Cortex of kidney (tissue), 1 donor: ENCODE measurements at places on chromosomes 4 and X.

- no peak for DNase-seq
Measured at GRCh38 chrX:29466456-29466855, 748.9 kb upstream of the MAGEB2 start.

DNA sequence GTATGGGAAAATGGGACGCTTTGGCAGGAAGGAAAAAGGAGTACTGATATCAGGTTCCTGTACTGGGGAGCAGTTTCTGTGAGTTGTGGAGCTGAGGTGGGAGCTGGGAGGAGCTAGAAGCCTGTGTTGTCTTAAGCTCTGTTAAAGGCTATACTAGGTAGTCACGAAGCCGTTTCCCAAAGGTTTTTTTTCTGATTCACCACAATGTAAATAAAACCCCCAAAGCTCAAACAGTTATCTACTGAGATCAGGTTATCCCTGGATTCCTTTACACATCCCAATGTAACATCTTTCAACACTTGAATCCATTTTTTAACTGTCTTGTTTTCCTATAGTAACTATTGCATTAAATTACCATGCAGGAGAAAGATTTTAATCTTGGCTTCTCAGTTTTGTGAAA lies 297.4 kb upstream of the SFRP2 start:
- DNase-seq: no peak

GRCh38 chr4:168707205-168707604 lies 210.4 kb downstream of the PALLD start:
- DNase-seq: no peak

- DNase-seq: no peak
Measured at GRCh38 chr4:54852054-54852453, 194.3 kb downstream of the KIT start.

DNA sequence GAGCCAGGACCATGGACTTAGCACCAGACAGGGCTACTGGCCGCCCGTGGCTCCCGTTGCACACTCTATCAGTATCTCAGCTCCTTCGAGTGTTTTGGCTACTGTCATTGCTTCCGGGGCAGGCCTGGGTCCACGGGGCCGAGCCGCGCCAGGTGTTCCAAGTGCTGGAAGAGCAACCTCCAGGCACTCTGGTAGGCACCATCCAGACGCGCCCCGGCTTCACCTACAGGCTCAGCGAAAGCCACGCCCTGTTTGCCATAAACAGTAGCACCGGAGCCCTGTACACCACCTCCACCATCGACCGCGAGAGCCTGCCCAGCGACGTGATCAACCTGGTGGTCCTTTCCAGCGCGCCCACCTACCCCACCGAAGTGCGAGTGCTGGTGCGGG lies 1.6 kb downstream of the FAT4 start:
- no peak for DNase-seq

DNA sequence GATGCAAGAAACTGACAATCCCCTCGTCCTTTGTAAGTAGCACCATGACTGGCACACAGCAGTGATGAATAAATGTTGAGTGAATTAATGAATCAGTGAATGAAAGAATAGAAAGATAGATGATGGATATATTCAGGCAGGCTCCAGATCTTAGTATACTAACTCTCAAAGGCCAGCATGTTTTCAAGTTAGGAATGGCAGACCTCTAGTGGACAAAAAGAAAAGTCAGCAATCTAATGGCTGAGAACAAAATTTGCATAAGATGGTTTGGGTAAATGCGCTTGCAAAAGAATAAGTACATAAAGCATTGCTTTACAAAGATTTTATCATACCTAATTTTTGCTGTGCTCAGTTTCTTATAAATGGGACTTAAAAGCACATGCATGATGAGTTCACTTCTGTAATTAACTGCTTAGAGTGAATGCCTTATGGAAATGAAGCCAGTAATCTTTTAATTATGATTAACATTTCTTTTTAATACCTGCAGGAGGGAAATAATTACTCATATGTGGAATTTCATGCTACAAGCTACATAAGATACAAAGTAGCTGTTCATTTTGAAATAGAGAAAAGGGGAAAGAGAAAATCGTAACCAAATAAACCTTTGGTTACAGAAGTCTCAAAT lies 126.9 kb upstream of the GPRIN3 start:
- no peak for DNase-seq

- no peak for DNase-seq
Measured at GRCh38 chrX:20056704-20057103, 60.0 kb downstream of the MAP7D2 start.

DNA sequence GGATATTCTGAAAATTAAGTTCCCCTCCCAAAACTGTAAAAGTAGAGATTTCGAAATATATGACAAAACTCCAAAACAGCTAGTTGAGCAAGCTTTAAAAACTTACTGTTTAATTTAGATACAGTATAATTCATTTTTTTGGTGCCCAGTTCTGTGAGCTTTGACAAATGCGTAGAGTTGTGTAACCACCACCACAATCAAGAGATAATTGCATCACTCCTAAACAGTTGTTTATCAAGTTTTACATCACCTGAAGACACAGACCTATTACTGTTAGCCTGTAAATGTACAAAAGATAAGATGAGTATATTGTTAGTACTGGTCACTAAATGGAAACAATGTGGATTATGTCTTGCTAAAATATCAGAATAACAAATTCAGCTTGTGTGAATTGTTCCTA lies 62.3 kb downstream of the ALG13 start:
- no peak for DNase-seq

DNA sequence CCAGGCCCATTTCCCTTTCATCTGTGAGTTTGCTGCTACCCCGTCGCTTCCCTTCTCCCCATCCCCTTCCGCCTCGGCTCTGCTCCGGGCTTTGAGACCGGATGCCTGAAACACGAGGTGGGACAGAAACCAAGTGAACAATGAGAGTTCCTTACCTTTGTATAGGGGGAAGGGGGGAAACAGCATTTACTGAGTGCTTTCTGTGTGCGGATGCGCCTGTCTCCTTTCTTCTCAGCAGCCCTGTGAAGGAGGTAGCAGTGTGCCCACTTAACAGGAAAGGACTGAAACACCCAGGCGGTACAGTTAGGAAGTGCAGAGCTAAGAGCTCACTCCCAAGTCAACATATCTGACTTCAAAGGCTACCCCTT lies 43.2 kb upstream of the TMSB15B start:
- DNase-seq: no peak

- DNase-seq: no peak
Measured at GRCh38 chr4:98446499-98447375, 185.6 kb downstream of the RAP1GDS1 start.

- DNase-seq: no peak
Measured at GRCh38 chr4:189036906-189037305, 897.7 kb downstream of the TRIML1 start.

GRCh38 chr4:100494166-100494565 lies 23.7 kb downstream of the EMCN start:
- no peak for DNase-seq

- DNase-seq: no peak
Measured at GRCh38 chr4:38615847-38616246, 48.2 kb upstream of the KLF3 start.

- no peak for DNase-seq
Measured at GRCh38 chr4:183940864-183941263, 35.8 kb downstream of the STOX2 start.

GRCh38 chrX:52261125-52261462 lies 76.4 kb downstream of the MAGED4 start:
- no peak for DNase-seq

GRCh38 chr4:43716721-43717395 lies 731.8 kb downstream of the KCTD8 start:
- DNase-seq: no peak

- no peak for DNase-seq
Measured at GRCh38 chr4:155543126-155543765, 123.4 kb upstream of the GUCY1A1 start.

GRCh38 chrX:21932292-21933002 lies 8.1 kb upstream of the SMS start:
- no peak for DNase-seq

DNA sequence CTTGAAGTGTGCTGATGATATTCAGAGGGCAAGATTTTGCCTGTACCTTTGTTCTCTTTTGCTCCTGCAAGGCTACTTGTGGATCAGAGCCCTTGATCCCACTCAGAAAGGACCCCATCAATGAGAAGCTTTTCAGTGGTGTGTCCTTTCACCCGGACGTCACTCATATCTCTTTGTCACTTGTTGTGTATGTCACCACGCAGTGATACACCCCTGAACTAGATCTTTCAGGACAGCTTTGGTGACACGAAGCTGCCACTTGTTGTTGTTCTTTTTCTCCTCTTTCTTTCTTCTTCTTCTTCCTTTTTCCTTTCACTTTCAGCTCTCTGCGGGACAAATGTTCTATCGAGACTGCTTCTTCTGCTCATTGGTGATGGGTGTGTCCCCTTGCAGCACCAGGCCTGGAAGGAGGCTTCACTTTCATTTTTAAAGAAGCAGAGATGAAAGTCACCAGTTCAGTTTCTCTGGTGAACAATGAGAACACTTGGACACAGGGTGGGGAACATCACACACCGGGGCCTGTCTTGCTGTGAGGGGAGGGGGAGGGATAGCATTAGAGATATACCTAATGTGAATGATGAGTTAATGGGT lies 83.6 kb downstream of the NBDY start:
- no peak for DNase-seq

DNA sequence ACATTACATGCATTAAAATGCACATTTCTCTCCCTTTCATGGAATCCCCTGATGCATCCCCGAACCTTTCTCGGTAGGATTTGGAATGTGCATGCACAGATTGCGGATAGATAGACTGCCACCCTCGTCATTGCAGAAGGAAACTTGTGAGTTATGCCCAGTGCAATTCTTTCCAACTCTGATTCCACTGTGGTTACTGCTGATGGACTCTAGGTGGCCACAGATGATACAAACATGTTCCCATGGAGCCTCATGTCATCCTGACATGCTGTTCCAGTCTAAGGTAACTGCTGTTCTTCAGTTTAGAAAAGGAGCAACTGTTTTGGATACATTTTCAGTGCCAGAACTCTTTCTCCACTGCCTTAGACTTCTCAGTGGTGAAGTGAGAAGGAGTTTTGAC lies 9.1 kb upstream of the VCX3B start:
- DNase-seq: no peak

GRCh38 chr4:103019308-103020124 lies at the start of gene SLC9B1:
Gene SLC9B1 (minus strand): TSS chr4:103019705. CDS start chr4:102991711, 27,994 bp downstream.
- DNase-seq: peak; percentile 58

DNA sequence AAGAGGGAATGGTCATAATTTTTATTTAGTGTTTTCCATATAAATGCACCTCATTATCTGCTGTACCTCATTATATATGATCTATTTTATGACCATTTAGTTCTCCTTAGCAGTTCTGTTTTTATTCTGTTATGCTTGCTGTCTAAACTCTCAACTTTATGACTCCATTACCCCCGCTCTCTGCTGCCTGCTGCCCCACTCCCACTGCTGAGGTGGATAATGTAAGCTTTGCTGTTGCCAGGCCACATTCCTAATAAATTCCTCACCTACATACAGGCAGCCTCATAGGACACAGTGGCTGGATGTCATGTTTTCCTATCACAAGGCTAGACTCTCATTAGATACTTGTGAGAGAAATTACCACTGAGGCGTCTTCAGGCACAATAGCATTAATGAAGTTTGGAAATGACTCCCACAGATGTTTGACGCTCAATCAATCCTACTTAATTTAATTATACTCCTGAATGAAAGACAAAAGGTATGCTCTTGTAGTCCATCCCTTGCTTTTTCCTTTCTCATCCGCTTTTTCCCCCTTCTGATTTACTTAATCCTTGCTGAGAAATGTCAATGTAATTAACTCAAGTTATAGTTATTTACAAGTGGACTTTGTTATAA lies 497.5 kb upstream of the IGFBP7 start:
- no peak for DNase-seq

GRCh38 chr4:131309628-131310027 lies 1839.5 kb upstream of the PCDH10 start:
- no peak for DNase-seq

DNA sequence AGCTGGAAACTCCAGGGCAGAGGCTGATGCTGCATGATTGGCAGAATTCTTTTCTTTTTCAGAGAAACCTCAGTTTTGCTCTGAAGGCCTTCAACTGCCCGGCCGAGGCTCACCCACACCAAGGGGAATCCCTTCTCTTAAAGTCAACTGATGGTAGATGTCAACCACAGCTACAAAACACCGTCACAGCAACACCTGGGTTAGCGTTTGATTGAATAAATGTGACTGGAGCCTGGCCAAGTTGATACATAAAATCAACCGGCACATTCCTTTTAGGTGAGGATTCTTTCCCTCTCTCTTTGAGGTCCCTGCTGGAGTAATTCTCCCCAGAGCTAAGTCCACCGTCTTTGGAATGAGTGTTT lies 15.2 kb upstream of the KIAA0232 start:
- no peak for DNase-seq

GRCh38 chrX:73262991-73263390 lies 48.3 kb upstream of the NAP1L2 start:
- no peak for DNase-seq

GRCh38 chr4:108029731-108030130 lies 40.0 kb downstream of the HADH start:
- DNase-seq: no peak

DNA sequence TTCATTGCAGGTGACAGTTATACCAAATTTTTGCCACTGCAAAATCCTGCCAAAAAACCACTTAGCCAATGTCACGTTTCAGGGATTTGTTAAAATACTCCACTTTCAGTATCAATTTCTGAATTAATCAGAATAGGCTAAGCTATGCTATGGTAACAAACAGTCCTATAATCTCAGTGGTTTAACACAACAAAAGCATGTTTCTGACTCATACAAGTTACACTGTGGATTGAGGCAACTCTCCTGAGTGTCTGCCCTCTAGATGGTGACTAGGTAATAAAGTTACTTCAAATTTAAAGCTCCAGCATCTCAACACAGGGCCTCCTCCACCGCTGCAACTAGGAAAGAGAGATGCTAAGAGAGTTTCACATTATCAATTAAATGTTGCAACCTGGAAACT lies 23.0 kb upstream of the RADX start:
- no peak for DNase-seq

GRCh38 chrX:71627588-71628404 lies 9.5 kb upstream of the CXCR3 start:
- no peak for DNase-seq

DNA sequence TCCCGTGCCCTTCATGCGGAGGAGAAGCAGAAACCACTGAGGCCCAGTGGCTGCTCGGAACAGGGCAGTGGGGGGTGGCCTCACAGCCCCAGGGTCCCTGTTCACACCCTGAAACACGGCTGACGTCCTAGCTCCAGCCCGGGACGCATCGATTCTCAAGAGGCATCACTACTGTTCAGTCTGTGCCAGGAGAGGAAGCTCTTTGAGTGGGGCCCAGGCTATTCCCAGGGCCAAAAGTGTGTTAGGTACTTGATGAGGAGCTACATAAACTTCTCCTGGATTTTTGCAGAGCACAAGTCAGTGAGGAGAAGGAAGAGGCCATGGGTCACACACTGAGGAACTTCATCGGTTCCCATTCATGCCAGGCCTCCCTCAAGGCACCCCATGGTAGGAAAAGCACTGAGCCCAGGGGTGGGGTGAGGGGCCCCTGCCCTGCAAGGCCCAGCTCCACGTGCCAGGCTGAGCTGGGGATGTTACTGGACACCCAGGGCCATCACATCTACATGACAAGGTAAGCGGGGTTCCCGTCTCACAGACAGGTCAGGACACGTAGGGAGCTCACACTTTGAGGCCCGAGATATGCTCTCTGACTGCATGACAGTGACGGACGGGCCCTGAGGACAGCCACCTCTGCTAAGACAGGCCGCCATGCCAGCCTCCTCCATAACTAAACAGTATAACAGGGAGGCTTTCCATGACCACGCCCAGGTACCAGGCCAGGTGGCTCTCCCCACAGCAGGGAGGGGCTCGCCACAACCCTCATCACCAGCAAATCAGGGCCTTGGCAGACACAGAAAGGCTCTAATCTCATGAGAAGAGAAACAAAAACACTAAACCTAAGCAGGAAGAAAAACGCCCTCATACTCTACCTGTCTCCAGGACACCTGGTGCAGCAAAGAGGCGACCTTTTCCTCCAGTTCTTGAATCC lies 12.4 kb downstream of the TNIP2 start:
- no peak for DNase-seq
